GM19239 (cell line): ENCODE measurements at places on chromosomes 12 and 14.
A peak's percentile ranks its signal among the peaks of the same experiment; 100 is the strongest.

DNA sequence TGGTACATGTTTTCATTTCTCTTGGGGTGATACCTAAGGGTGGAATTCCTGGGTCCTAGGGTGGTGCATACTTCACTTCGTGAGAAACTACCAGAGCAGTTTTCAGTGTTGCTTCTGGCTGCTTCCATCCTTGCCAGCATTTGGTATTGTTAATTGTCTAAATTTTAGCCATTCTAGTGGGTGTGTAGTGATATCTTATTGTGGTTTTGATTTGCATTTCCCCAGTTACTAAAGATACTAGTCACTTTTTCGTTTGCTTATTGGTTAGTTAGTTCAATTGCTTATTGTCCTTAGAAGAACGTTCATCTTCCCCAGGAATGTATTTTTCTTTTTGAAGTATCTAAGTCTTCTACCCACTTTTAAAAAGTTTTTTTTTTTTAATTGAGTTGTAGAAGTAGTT, 80.2 kb downstream of the ERC1 start:
- DNase-seq, result no peak

GRCh38 chr14:100037353-100037752, 27.9 kb upstream of the EVL start:
- no peak for DNase-seq

DNA sequence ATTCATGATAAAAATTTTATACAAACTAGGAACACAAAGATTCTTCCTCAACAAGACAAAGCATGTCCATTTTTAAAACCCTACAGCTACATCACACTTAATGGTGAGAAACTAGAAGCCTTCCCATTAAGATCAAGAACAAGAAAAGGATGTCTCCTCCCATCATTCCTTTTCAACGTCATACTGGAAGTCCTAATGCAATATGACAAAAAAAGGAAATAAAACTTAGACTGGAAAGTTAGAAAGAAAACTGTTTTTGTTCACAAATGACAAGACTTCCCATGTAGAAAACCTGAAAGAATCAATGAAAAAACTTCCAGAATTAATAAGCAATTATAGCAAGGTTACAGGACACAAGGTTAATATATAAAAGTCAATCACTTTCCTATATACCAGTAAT, 82.5 kb downstream of the NUMB start:
- no peak for DNase-seq

GRCh38 chr12:46950094-46950493, 124.3 kb upstream of the SLC38A4 start:
- no peak for DNase-seq

DNA sequence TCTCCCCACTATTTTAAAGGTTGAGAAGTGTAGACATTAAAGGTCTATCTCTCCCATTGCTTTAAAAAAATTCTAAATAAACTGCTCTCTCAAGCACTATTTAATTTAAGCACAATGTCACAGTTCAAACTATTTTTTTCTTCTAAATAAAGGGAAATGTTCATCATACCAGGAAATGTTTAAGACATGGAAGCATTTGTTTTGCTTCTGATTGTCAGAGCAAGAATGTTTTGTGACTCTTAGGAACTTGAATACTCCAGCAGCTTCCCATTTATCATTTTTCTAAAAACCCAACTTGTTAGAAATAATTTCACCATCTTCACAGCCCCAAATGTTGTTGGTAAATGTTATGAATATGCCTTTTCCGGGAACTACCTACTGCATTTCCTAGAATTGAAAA, 121.8 kb upstream of the NTF3 start:
- no peak for DNase-seq

- peak; percentile 97 for DNase-seq
These were observed 49.6 kb downstream of the LRCOL1 start for GRCh38 chr12:132560614-132561426.

GRCh38 chr12:44076871-44077270, 241.0 kb downstream of the TMEM117 start:
- no peak for DNase-seq

GRCh38 chr14:104451474-104451873, 128.1 kb upstream of the C14orf180 start:
- DNase-seq, result no peak

GRCh38 chr14:82720946-82721345, 1187.3 kb upstream of the SEL1L start:
- no peak for DNase-seq

DNA sequence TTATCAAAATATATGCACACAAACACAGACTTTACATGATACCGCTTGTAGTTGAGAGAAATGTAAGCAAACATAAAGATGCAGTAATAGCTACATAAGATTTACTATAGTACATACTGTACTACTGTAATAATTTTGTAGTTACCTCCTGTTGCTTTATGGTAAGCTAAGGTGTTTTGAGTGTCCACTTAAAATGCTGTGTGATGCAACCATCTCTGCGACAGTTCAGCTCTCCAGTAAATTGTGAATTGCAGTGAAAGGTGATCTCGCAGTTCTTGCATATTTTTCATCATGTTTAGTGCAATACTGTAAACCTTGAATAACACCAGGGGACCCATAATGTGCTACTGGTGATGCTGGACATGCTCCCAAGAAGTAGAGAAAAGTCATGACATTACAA, 21.6 kb downstream of the ZC3H14 start:
- DNase-seq, result no peak

DNA sequence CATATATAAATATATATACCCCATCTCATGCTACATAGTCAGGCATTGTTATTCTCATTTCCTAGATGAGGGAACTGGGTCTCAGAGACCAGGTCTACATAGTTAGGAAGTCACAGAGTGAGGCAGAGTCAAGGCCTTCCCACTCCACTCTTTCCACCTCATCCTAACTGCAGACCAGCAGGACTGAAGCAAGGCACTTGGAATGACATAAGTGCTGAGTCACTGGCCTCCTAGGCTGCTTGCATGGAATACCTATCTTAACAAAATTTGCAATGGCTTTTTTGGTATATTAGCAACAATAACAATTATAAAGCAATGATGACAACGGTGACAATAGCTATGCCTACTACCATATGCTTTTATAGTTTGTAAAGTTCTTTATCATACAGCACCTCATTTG, 5.4 kb upstream of the ANO4 start:
- no peak for DNase-seq

DNA sequence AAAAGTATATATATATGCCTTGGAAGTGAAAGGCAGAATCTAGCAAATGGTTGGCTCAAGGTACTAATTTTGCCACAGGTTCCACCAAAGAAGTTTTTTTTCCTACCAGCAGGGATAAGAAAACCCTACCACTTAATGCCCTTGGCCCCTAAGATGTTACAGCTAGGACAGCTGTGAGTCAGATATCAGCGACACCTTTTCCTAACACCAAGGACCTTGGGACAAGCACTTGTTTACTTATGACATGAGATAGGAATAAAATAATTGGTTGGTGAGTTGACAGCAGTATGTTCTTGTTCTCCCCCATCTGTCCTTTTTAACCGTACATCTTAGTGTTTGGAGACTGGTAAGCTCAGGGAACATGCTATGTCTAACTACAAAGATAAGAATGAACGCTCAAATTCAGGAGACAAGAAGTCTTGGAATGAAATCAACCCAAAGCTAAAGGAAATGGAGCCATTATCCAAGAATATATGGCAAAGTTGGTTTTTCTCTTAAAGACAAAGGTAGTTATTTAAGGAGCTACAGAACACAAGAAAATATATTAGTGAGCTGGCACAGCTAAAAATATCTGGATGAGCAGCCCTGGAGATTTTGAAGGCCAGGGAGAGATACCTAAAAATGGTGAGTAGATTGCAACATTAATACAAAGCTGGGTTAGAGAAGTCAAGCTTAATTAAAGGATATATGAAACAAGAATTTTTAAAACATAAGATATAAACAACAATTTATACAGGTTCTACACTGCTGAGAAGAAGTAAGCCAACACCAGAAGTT, 126.8 kb downstream of the TMTC1 start:
- no peak for DNase-seq

DNA sequence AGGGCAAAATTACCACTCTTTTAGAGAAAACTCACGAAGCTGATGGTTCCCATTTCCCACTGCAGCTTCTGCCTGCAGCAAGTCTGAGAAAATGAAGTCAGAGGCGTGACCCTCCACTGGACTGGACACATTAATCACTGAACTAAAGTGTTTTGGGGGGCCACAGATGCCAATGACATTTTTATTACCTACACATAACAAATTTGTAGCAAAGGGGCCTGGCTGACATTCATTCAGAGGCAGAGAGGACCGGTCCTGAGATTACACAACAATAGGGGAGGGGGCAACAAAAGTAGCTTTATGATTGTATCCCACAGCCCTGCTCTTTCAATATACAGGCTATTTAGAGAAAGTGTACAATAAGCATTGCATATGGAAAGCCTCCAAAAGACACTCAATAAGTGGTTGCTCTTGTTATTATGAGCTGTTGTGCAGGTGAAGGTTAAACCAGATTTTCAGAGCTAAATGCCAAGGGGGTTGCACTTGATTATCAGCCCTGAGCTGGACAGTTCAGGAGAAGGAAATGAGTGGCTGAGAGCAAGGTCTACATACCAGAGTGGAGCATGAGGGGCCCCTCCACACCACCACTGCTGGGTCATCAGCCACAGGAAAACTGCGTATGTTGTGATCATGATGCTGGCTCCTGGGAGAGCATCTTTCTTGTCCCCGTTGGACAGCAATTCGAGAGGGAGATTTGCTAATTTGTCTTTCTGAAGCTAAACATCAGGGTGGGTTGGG, 41.5 kb upstream of the CCDC60 start:
- DNase-seq, result no peak

DNA sequence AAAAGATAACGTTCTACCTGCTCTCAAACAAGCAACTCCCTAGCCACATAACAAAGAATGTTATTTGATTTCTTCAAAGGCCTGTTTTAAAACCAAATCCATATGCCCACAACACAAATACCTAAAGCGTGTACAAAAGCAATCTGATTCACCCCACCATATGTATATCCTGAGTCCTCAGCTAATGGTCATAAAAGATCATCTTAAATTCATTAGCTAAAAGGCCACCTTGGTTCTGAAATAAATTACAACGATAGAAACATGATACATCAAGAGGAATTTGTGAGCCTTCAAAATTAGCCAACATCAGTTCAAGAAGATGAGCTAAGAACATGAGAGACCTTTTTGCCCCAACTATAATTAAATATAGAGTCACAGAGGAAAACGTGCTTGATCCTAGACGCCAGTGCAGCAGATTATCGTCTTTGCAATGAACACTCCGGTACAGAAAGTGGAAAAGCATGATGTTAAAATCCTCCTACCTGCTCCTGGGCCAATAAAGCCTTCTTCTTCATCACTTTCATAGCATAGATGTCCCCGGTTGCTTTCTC, 20.0 kb downstream of the CIT start:
- no peak for DNase-seq

DNA sequence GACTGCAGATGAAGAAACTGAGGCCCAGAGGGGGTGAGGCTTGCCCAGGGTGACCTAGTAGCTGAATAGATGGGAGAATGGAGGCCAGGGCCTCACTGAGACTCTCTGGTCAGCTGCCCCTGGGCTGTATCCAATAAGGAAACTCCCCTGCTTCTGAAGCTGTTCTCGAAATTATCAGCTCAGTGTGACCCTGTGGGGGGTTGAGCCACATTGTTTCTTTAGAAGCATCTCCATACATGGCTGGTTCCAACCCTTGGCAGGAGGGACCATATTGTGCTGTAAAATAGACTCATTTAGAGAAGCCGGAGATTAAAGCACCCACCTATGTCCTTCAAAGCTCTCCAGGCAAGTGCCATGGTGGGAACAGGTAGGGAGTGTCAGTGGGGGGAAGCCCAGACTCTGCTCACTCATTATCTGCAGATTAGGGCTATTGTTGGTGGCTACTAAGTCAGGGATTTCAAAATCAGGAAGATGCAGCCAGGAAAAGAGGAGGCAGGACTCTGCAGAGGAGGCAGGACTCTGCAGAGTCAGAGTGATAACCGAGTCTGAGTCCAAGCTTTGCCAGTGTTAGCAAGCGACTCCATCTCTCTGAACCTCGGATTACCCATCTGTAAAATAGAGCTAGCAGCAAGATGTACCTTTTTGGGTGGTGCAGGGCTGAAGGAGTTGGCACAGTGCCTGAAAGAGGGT, 3.5 kb downstream of the SERPINA5 start:
- DNase-seq, result no peak

DNA sequence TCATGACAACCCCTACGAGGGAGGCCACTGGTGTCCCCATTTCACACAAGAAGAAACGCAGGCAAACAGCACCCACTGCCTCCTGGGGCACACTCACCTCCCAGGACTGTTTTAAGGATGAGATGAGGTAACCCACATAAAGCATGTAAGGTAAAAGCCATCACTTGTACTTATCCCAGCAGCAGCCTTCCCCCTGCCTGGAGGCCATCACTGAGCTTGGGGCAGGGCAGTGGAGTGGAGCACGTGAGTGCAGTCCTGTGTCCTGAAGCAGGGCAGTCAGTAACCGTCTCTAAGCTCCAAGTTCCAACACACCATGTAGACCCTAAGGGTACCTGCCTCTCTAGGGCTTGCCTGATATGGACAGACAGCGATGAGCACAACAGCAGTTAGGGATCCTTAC, 1.7 kb downstream of the POLE start:
- no peak for DNase-seq

DNA sequence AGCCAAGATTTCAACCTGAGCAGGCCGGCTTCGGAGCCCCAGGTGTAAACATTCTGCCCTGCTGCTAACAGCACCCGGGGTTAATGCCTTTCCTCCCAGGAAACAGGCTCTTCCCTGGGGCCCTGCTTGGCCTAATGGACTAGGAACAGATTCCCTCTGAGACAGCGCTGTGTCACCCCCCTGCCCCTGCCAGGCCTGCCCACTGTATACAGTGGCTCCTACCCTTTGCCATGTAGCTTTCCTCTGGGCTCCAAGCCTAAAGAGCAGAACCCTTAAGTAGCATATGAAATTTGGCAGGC, 28.3 kb upstream of the BCDIN3D start:
- DNase-seq, result no peak

GRCh38 chr14:103624860-103625259, 4.2 kb upstream of the KLC1 start:
- DNase-seq, result no peak

- no peak for DNase-seq
These were observed 58.1 kb downstream of the ETV6 start for GRCh38 chr12:11707535-11707934.

GRCh38 chr12:130714591-130715149, 1.4 kb downstream of the RIMBP2 start:
- no peak for DNase-seq

DNA sequence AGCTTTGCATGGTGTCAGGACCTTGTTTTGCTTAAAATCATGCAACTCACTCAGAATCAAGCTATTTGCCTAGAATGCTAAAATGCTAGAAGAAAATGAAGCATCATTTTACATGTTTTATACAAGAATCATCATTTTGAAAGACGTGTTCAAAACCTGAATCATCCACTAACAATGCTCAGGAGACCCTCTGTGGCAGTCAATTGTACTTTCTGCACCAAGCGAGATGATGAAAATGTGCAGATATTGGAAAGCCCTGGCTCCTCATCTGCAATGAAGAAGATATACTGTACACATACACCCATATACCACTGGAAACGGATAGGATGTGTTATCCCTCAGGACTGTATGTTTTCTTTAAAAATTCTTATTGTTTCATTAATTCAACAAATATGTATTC, 92.7 kb downstream of the DYRK2 start:
- DNase-seq, result no peak
